CD4-positive, alpha-beta T cell treated with Interferon alpha-2 for 1 hour (primary cell): ENCODE measurements at places on chromosomes 2 and 18.

- no peak for DNase-seq
Measured at GRCh38 chr2:12856934-12857601, 140.3 kb downstream of the TRIB2 start.

DNA sequence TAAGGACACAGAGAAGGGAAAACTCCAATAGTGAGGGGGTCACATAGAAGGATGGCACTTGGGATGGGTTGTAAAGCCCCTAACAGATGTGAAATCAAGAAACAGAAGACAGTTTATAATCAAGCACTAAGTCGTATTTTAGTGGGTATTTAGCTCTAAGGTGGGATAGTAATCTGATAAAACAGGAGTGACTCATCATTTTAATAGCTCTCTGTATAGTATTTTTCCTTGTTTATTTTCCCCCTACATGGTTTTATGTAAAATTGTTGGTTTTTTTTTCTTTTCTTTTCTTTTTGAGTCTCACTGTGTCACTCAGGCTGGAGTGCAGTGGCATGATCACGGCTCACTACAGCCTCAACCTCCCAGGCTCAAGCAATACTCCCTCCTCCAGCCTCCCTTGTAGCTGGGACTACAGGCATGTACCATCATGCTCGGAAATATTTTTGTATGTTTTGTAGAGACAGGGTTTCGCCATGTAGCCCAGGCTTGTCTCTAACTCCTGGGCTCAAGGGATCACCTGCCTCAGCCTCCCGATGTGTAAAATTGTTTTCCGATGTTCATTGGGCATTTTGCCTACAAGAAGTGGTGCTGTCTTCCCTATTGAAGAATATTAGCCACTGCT, 142.6 kb upstream of the SERPINE2 start:
- no peak for DNase-seq

DNA sequence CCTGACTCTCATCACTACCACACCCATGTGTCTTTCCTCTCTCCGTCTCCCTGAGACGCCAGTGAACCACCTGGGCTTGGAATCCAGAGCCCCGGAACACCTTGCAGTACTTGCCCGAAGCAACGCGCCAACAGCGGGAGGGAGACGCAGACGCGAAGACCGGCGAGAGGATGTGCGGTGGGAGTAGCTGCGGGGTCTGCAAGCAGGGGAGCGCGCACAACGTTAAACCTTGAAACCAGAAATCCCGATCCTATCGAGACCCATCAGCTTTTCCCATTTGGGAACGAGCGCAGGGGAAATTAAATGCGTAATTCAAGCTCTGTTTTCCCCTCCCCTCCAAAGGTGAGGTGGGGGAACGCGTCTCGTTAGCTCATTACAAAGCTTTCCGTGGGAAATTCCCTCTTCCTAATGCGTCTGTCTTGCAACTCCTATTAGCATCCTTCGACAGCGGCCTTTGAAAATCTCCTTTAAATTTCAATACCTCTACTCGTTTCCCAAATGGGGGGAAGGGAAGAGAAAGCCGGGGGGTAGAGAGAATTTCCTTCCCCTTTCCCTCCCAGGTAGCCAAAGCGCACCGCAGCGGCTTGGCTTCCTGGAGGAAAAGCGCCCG, 421 bp upstream of the CNTNAP5 start:
- DNase-seq: no peak

- no peak for DNase-seq
Measured at GRCh38 chr18:23519734-23520133, 16.4 kb downstream of the RMC1 start.
